ENCODE measurements at places on chromosomes 1 and 21.

DNA sequence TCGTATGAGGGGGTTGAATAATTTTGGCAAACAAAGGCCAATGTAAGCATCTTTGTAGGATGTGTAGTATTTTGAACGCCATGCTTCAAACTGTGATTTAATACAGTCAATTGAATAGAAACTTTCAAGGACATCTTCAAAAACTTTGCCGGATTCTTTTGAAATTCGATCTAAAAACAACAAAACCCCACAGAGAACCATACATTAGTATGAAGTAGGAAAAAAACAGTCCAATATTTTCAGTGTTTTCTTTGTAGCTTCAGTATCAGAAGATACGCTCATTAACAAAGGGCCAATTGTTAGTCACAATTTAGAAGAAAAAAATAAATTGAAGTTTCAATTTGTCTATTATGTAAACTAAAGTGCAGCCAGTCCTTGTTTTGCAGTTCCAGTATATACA lies 20.7 kb upstream of the SYNJ1 start:
- DNase-seq, result no peak

GRCh38 chr1:231053493-231054162 lies 13.6 kb upstream of the FAM89A start:
- no peak for DNase-seq

- DNase-seq, result no peak
Measured at GRCh38 chr1:22259551-22260282, 116.8 kb upstream of the WNT4 start.

GRCh38 chr21:26366781-26367180 lies 196.2 kb upstream of the APP start:
- DNase-seq, result no peak

DNA sequence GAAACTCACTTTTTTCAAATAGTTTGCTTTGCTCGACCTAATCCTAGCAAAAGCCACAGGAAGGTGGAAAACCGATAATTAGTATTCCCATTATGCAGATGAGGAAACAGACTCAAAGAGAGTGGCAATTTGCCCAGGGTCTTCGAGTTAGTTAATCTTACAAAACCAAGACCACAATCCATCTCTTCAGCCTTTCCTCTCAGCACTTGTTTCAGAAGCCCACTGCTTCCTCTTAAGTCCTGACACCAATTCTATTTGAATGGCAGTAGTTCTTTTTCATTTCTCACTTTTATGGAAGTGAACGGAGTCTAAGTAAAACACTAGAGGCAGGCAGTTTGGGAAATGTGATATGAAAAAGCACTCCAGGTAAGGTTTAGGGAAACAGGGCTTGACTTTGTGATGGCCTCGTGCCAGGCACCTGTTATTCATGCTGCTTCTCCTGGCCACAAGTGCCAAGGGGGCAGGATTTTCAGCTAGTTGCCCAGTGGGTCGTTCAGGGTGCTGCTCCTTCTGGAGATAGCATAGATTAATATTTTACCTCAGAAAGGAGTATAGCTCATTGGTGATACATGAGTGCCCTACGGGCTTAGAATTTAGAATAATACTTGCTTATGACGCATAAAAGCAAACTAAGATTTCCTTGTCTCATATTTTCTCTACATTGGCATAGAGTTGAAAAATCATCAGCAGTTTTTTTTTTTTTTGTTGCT lies 76.6 kb upstream of the NRIP1 start:
- no peak for DNase-seq

DNA sequence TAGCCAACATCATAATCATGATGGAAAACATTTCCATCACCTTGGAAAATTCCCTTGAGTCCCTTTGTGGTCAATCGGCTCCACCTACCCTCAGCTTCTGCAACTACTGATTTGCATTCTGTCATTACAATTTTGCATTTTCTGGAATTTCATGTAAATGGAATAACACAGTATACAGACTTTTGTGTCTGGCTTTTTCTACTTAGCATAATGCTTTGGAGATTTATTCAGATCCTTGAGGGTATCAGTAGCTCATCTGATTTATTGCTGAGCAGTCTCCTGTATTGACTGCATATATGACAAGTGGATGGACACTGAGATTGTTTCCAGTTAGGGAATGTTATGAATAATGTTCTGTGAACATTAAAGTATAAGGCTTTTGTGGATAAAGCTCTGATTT lies 358.3 kb downstream of the USP25 start:
- DNase-seq, result no peak

DNA sequence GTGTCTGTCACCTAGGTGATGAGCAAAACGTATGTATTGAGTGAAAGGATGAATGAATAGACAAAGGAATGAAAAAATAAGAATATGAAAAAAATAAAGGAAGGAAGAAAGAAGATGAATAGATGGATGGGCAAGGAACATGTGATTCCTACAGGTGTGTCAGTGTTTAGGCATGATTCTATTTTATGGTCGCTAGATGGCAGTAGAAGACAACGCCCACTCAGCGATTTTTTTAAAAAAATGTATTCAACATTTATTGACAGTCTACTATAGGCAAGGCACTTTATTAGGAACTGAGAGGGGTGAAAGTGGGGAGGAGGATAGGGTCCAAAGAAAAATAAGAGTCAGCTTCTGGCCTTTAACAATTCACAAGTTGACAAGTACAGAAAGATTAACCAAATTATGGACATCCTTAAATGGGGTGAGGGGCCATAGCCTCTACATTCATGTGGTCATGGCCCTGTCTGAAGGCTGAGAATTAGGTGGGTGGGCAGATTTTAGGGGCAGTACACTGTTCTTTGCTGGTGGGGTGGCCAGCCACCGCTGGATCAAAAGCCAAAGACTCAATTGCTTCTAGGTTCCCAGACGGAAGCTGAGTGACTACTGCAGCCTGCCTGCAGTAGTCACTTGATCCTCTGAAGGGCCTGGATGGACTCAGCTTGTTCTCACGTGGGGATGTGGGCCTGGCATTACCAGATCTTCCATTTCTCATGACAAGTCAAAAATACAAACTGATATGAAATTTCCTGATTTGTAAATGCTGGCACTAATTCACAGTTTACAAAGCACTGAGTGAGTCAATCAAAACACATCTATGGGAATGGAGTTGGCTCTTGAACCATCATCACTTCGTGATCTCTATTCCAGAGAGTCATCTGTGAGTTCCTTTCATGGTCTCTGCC lies 83.9 kb downstream of the FASLG start:
- DNase-seq, result no peak

GRCh38 chr1:116825207-116825719 lies 71.0 kb downstream of the CD2 start:
- no peak for DNase-seq

DNA sequence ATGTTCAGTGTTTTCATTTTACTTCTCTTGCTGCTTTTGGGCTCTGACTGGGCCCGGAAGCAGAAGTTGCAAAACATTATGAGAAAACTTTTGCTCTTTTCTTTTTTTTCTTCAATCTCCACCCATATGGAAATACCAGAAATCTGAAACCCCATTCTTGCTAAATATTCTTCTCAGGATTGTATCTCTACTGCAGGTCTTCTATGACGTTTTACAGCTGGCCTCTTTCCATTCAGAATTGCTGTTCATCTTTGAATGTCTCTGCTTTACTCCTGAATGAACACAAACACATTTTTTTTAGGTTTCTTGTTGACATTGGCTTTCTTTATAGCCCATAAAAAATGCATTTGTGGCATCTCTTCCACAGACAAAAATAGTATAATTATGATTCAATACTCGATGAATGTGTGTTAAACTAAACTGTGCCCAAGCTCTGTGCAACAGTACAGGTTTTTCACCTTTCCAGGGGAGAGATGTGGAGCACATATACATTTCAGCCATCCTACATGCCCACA lies 18.8 kb downstream of the PTPRC start:
- no peak for DNase-seq

GRCh38 chr1:15171271-15171908 lies 17.8 kb downstream of the TMEM51 start:
- DNase-seq, result no peak

DNA sequence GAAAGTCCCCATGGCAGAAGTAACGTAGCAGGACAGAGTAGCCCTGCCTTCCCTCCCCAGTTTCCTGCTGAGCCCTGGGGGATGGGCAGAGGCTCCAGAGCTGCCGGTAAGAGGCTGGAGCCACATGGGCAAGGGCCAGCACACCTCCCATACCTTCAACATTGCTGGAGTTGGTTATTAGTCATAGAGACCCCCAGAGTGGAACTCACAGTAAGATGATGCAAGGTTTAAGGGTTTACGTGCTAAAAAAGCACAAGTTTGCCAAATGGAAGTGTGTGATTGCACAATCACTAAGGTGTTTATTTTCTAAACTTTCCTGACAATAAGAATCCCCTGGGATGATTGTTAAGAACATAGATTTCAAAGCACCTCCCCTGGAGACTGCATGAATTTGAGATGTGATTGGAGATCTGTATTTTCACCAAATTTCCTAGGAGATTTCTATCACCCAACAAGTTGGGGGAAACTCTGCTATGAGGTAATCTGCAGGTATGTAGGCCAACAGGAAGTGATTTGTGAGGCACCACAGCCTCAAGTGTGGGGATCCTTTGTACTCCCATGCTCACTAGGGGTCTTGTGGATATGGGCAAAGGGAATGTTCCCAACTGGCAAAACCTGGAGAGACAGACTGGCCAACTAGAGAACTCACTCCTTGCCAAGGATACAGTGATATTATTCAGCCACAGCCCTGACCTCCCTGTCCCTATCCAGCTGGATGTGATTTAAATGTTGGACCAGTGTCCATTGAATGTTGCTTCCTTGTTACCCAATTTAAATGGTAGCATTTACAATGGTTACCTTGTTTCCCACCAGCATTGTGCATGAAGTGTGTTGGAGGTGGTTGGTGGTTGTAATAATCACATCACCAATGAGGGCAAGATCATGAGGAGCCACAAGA lies 37.1 kb upstream of the CSF1 start:
- no peak for DNase-seq

- no peak for DNase-seq
Measured at GRCh38 chr21:43194303-43195120, 25.7 kb downstream of the CRYAA start.

Measured in activated CD8-positive, alpha-beta memory T cell treated with anti-CD3 and anti-CD28 coated beads for 4 hours (primary cell).